NCI-H1417 treated with DMSO at 0.1 percent for 48 hours (cell line): ENCODE measurements at places on chromosomes 1 and 21.

- no peak for DNase-seq
Observed at GRCh38 chr1:69492286-69492685, 75.4 kb upstream of the LRRC7 start.

DNA sequence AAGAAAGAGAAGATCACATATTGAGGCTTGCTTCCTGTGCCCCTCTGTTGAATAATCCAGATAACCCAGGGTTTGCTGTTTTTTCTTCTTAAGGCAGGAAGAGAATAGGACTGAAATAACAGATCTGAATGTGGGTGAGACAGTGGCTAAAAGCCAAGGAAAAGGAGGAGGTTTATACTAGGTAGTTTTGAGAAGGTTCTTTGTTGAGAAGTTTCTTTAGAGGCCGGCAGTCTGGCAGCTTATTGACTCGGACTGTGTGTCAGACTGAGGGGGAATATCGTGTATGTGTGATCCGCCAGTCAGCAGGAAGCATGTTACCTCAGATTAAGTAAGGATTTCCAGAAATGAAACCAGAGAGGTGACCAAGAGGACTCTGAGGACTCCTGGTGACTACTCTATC, 119.8 kb downstream of the PLA2G4A start:
- no peak for DNase-seq

DNA sequence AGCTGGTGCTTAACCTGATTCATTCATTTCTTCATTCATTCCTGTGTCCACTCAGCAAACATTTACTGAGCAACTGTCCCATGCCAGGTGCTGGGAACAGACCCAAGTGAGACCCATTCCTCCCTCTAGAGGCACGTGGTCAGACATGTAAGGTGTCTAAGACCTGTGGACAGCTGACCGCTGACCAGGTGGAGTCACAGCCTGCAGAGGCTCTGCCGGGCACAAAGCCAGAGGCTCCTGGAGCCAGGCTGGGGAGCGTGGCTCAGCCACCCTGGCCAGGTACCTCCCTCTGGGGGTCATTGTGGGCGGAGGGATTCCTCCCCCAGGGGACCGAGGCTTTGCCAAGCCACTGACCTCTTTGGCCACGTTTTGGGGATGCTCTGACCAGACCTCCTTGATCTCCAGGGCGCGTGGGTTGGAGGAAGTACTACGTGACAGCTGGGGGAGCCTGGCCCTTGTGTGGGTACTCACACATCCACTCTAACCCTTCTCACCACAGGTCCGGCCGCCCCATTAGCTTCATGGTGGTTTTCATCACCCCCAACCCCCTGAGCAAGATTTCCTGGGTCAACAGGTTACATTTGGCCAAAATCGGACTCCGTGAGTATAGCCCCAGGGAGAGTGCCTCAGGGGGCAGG, 100.3 kb downstream of the ARHGEF10L start:
- no peak for DNase-seq

GRCh38 chr1:37862330-37862729, 2.9 kb upstream of the MTF1 start:
- DNase-seq: no peak

- no peak for DNase-seq
Observed at GRCh38 chr1:1373051-1373814, 1.8 kb downstream of the AURKAIP1 start.

- no peak for DNase-seq
Observed at GRCh38 chr1:79312438-79312837, 305.9 kb upstream of the ADGRL4 start.

- no peak for DNase-seq
Observed at GRCh38 chr1:231203259-231204057, 37.6 kb upstream of the GNPAT start.

DNA sequence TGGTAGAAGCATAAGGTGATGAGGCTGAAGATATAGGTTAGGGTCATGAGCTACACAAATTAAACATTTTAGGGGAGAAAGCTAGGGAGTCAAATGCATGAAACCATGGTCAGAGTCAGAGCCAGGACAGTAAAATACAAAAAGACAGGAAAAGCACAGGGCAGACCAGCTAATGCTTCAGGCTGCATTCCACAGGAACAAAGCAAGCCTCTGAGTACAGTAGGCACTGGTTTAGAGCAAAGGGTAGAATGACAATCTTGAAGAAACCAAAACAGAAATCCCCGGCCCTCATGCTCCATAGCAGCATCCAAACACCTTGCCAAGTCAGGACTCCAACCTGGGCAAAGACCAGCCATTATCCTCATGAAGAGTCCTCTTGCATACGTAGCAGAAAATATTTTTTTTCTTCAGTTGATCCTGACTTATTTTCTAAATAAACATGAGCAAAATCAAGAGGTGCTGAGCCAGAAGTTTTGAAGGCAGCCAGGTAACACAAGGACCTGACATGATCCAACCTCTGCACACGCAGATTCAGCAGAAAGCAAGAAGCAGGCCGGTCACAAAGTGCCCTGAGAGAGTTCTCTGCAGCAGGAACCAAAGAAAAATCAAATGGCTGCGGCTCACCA, 273.1 kb downstream of the TTLL7 start:
- DNase-seq: no peak

DNA sequence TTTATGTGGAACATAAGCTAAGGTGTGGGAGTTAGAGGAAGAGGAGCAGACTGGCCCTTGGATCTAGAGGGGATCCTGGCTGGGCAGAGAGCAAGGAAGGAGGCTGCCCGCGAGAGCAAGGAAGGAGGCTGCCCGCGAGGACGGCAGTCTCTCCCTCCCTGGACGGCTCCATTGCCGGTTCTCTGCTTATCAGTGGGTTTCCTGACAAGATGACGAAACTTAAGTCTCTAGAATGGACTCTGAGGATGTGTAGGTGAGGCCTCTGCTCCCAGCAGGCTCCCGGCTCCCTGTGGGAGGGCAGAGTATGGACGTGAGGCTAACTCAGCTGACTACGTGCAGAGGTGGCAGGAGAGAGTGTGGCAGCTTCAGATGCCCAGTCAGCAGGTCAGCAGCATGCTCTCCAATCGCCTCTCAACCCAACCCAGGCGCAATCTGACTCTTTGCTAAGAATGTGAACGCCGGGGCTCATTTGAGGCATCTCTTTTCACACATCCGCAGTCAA, 6.1 kb downstream of the MYBPHL start:
- no peak for DNase-seq

- DNase-seq: peak; percentile 16
Observed at GRCh38 chr1:8169364-8170058, 143.4 kb upstream of the ERRFI1 start.

GRCh38 chr1:230922620-230923019, 54.3 kb upstream of the C1orf198 start:
- no peak for DNase-seq

GRCh38 chr1:2228157-2228594, at the start of gene SKI:
SKI (plus strand) TSS chr1:2228319; CDS start chr1:2228767, 448 bp downstream.
- no peak for DNase-seq

GRCh38 chr1:236417336-236417735, 23.2 kb downstream of the EDARADD start:
- DNase-seq: no peak

DNA sequence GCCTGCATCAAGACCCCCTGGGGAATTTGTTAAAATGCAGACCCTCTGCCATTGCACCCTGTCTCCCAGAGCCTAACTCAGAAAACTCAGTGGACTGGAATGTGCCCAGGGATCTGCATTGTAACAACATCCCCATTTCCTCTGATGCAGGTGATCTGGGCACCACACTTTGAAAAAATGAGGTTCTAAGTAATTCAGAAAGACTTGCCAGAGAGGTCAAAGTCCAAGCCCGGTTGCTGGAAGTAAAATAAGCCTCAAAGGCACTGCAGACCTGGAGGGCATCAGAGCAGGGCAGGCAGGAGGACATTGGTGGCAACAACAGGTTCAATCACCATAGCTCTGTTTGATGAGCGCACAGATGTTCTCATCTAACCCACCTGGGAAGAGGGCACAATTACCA, 90.7 kb downstream of the SYT2 start:
- DNase-seq: no peak

DNA sequence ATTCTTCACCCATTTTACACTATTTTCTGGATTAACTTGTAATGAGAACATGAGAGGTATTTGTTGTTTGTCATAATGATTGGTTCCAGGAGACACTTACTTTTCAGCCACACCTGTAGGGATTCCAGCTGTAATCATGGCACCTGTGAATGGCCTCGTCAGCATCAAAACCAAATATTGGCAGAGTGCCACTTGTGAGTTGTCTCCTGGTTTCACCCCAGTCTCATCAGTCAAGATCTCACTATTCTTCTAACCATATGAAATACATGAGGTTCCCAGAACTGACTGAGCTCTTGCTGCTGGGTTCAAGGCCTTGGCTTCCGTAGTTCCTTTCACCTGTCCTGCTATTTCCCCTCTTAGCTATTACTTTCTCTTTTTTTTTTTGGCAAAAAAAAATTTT, 246.6 kb upstream of the ADGRL2 start:
- no peak for DNase-seq

GRCh38 chr21:45592208-45592619, 50.0 kb upstream of the SLC19A1 start:
- no peak for DNase-seq

- no peak for DNase-seq
Observed at GRCh38 chr1:12601700-12602658, 16.0 kb downstream of the DHRS3 start.

- DNase-seq: no peak
Observed at GRCh38 chr1:25037174-25038074, 107.3 kb upstream of the RUNX3 start.
